ENCODE measurements at places on chromosomes 5 and 9. TPM values are rescaled to one million over a fixed set of nuclear protein-coding genes. Genes with fewer than 3 reads are reported as not detected.
A peak's percentile ranks its signal among the peaks of the same experiment; 100 is the strongest.

- no peak for DNase-seq
These were observed 3.0 kb downstream of the EIF4EBP3 start for GRCh38 chr5:140550147-140551079.

- DNase-seq = no peak
These were observed 192.1 kb upstream of the TRIM32 start for GRCh38 chr9:116494815-116495634.

DNA sequence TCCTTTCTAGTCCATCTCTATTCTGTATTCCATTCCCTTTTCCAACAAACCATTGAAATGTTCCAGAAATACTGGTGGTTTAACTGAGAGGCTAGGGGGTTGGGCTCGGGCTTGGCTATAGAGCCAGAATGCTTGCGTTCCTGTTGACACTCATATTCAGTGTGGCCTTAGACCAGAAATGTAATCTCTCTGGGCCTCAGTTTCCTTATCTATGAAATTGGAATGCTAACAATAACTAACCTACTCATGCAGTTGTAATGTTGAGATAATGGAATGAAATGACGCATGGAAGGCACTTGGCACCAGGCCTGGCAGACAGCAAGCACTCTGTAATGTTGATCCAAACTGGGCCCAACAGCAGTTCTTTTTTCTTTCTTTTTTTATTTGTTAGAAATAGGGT lies 26.8 kb downstream of the JADE2 start:
- no peak for DNase-seq

DNA sequence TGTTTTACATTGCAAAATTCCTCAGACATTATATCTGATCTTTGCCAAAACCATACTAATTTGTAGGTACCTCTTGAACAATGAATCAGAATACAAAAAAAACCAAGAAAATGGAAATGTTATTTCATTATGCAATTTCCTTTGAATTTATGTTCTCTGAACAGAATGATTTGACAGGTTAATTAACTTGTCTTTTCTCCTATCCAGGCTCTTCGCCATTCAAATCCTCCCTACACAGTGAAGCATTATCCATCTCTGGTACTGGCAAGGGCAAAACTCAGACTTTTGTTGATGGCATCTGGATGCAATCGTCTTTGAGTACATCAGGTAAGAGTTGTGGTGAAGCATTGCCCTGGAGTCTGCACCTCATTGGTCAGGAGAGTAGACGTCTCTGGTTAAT lies 655.7 kb upstream of the ITGA1 start:
- DNase-seq = no peak

DNA sequence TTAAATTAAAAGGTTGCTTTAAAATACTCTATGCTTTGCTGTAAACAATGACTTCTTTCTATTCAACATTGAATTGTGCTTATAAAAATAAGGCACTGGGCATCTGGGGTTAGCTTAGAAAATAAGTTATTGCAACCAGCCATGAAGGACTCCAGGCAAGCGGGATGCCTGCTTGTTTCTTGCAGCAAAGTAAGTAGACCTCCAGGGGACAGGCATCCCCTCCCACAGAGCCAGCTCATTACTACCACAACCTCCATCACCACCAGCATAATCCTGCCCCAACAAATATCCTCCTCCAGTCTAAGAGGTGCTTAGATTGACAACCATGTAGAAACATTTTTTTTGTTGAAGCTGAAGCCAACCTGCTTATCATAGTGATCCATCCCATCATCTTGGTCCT lies 190.4 kb downstream of the TARS1 start:
- DNase-seq = no peak

Gene IFNA13
- total RNA-seq = not detected

Gene BAAT
- total RNA-seq = not detected

Gene SLC34A1
- total RNA-seq = not detected

Gene GALNT12
- 2.8 TPM for total RNA-seq

GRCh38 chr9:95213117-95213516 lies 104.4 kb downstream of the FANCC start:
- DNase-seq = no peak

Gene ORM1
- 4.8 TPM for total RNA-seq

DNA sequence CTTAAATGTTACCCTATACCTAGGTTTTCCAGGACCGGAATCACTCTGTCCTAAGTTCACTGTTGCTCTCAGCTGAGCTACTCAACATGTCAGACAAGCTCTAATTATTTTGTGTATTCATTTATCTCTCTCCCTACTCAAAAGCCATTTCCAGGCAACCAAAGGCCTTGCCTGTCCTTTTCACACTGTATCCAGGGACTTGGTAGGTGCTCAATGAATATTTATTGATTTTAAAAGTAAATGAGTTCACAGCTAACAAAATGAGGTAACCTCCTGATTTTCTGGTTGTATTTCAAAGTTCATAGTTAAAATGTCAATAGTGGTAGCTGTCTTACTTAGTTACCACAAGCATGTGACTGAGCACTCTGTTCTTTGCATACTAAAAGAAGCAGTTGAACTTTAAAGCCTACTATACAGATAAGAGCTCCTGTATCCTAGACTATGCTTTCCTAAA lies 522.2 kb downstream of the ACTL7B start:
- no peak for DNase-seq

GRCh38 chr5:123147128-123147715 lies 58.2 kb downstream of the PRDM6 start:
- no peak for DNase-seq

DNA sequence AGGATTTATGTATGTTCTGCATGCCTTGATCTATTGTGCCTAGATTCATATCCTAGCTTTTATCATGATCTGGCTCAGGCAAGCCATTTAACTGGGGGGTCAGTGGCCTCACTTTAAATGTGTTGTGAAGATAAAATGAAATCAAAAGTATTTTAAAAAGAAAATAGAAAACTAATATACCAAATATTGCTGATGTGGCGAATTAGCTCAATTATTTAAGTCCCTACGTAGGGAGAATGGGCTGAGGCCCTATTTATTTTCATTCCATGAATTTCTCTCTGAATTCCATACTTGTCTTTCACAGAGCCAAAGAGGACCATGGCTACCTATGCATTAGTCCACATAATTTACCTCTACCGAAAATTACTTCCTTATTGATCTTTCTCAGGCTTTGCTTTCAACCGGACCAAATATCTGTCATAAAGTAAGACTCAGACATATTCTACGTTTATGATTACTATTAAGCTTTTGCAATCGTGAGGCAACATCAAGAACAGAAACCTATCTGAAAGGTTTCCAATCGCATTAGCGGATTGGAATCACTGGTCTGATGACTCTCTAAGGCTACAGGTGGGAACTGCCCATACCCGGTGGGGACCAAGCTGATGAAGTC lies 1.7 kb downstream of the MBLAC2 start:
- DNase-seq = no peak

GRCh38 chr5:61394793-61395192 lies 62.7 kb downstream of the ZSWIM6 start:
- no peak for DNase-seq

GRCh38 chr9:91044354-91044753 lies 242.7 kb downstream of the SYK start:
- DNase-seq = no peak

Gene KLHL9
- 33.2 TPM for total RNA-seq

Gene SLC27A6
- total RNA-seq = 10.1 TPM

GRCh38 chr9:70428781-70429180 lies 14.3 kb upstream of the KLF9 start:
- no peak for DNase-seq

DNA sequence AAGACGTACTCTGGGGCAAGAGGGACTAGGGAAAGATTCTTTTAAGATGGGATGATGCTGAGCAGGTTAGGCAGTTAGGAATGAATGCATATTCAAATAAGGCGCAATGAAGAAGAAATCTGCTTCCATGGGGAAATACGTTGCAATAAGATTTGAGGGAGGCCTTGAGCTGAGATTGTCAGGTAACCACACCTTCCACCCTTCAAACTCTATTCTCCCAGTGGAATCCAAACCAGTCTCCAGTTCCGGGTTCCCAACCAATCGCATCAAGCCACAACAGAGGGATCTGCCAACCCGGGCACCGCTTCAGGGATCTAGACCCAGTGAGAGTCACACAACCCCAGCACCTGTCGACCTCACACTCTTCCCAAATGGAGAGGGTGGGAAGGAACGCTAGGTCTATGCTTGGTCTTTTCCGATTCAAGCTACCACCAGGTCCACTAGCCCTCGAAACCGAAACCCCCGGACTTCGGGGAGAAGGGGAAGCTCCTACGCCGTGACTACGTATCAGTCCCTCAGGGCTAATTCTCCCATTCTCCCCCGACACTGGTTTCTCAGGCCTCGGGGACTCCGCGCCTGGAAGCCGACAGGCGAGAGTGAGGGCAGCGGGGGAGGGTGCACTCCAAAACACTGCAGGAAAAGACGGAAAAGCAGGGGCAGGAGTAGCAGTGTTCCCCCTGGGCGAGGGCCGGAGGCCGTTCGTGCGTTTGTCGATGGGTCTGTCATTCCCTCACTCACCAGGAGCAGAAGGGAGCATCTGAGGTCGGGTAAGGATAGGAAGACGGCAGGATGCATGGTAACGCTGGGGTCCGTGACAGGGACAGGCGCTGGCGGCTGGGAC lies 534 bp downstream of the ERP44 start:
- no peak for DNase-seq

DNA sequence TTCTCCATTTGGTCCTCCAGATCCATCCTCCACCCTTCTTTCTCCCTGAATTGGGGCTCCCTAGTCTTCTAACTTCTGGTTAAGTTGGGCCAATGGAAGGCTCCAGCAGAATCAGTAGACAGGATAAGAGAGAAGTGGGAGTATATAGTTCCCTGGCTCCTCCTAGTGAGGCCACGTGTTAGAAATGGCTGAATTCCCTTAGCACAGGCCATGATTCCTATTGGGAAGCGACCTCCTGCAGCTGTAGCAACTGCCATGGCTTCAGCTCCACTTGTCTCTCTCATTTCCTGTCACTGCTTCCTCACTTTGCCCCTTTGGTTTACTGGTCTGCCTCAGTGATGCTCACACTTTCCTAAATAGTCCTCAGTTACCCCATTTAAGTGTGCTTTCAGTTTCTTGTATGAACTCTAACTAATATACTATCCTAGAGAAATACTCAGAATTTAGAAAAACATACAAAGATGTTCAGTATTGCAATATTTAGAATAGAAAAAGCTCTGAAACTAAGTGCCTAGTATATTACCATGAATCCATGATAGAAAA lies 104.8 kb upstream of the SMARCA2 start:
- no peak for DNase-seq

GRCh38 chr5:178778919-178779318 lies 48.5 kb upstream of the ZNF354A start:
- DNase-seq = no peak

DNA sequence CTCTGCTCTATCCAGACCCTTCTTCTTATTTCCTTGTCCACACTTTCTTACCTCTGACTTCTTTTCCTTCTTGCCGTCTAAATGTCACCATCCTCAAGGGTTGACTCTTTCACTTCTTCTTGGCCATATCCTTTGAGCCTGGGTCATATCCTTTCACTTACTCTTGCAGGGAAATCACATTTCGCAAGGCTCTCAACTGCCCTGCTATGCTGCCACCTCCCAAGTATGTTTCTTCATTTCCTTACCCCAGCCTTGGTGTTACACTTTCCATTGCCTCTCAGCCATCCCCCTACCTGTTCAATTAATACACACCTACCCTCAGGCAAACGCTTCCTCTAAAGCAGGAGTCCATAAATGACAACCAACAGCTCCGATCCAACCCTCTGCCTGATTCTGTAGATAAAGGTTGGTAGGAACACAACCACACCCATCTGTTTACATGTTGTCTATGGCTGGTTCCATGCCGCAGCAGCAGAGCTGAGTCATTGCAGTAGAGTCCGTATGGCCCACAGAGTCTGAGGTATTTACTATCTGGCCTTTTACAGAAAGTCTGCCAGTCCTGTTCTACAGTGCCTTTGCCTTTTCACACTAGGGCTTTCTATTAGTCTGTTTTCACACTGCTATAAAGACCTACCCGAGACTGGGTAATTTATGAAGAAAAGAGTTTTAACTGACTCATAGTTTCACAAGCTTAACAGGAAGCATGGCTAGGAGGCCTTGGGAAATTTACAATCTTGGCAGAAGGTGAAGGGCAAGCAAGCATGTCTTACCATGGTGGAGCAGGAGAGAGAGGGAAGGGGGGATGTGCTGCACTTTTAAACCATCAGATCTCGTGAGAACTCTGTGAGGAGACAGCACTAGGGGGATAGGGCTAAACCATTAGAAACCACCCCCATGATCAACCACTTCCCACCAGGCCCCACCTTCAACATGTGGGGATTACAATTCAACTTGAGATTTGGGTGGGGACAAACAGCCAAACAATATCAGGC lies 97.9 kb downstream of the SV2C start:
- no peak for DNase-seq

Gene SLC6A18
- not detected for total RNA-seq

DNA sequence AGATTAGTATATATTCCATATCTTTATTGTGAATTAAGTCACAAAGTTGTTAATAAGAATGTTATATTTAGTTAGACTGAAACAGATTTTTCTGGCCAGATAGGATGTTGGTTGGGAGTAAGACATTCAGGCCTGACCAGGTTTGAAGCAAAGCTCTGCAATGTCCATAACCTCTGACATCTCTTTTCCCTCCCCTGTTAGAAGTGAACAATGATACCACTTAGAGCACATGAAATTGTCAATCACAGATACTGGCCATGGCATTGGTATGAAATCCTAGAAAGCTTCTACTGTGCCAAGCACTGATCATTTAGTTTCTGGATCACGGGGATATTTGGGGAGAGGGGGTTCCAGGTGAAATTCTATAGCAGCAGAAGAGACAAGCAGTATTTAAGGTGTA lies 1455.1 kb upstream of the CDH9 start:
- no peak for DNase-seq

- DNase-seq = peak; percentile 54
These were observed 118.4 kb downstream of the ARHGAP26 start for GRCh38 chr5:142888469-142889085.

Gene LECT2
- not detected for total RNA-seq

GRCh38 chr9:25010027-25010662 lies 464.4 kb upstream of the IZUMO3 start:
- no peak for DNase-seq

Gene PAX5
- 0.30 TPM for total RNA-seq

Gene IL33
- total RNA-seq = 28.1 TPM

DNA sequence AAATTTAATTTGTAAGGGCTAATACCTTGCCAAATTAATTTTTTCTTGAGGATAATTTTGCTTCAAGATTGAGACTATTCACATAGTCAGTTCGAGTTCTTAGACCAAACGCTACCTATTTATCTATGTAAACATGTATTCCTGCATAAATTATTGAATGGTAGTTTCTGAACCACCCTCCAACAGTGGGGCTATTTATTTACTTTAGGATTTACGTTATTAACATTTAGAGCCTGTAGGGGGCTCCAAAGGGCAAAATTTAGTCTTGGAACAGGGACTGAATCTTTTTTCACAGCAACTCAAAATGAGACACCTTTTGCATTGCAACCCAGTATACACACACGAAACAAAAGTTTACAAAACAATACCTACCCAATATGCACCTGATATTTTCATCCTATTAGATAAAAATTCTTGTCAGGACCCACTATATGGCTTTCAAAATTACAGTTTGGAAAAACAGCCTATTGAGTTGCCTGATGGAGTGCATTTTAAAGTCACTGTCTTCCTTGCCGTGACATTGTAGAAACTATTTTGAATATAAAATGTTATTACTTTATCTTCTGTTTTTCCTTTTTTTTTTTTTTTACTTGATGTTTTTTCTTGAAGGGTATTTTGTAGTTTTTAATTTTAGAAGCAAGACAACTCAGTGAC lies 47.1 kb upstream of the POU4F3 start:
- no peak for DNase-seq

Gene NEURL1B
- 15.9 TPM for total RNA-seq
